ENCODE measurements at places on chromosomes 11 and 22. TPM values are rescaled to one million over a fixed set of nuclear protein-coding genes. Genes with fewer than 3 reads are reported as not detected.

The B4GALNT4 gene
- 1.4 TPM for total RNA-seq

The SLC25A18 gene
- 1.3 TPM for total RNA-seq

The KRTAP5-7 gene
- not detected for total RNA-seq

The GVQW3 gene
- total RNA-seq = 7.0 TPM

The CEP126 gene
- 8.5 TPM for total RNA-seq

The SAA4 gene
- not detected for total RNA-seq

The NAALAD2 gene
- 0.86 TPM for total RNA-seq

The HEPN1 gene
- total RNA-seq = not detected

The UBQLN3 gene
- 0.28 TPM for total RNA-seq

The EXPH5 gene
- 25.2 TPM for total RNA-seq

The ROBO4 gene
- total RNA-seq = 52.1 TPM

The TBX10 gene
- total RNA-seq = not detected

The TIGD3 gene
- 0.21 TPM for total RNA-seq

The MRGPRE gene
- total RNA-seq = 0.18 TPM

The CASP5 gene
- 2.1 TPM for total RNA-seq

All from lung (tissue), 17 donors.